ENCODE measurements at places on chromosomes 2 and 18.

GRCh38 chr2:96771796-96772618, 11.3 kb downstream of the CNNM4 start:
- DNase-seq: no peak

GRCh38 chr2:239473211-239473805, 72.5 kb upstream of the HDAC4 start:
- DNase-seq: no peak

GRCh38 chr2:46634905-46635304, 155.5 kb downstream of the TMEM247 start:
- no peak for DNase-seq

DNA sequence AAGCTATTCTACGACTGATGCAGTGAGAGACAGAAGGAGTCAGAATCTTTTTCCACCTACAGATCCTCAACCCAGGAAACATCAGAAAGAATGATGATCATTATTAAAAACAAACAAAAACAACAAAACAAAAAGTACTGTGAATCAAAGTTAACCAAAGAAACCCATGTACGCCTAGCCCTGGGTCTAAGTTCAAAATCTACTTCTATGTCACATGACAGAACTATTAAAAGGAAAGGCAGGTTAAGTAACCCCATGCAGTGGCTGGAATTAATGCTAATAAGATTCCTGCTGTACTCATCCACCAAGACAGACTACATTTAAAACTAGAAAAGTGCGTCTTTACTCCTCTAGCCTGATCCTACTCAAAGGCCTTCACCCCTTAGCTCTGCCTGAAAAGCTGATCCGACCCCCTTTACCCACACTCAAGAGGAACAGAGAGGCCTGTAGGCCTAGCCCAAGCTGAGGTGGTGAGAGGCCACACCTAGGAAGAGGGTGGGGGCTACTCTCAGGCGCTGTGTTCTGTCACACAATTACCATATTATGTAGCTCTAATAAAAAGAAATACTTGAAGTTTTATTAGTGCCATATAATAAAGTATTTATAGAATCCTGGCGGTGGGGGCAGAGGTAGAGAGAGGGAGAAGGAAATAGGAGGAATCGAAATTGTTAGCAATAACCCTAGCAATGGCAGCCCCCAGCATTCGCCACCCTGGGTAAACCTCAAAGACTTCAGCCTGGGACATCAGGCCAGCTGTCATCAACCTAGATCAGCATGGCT, 37.1 kb downstream of the NHEJ1 start:
- DNase-seq: no peak

DNA sequence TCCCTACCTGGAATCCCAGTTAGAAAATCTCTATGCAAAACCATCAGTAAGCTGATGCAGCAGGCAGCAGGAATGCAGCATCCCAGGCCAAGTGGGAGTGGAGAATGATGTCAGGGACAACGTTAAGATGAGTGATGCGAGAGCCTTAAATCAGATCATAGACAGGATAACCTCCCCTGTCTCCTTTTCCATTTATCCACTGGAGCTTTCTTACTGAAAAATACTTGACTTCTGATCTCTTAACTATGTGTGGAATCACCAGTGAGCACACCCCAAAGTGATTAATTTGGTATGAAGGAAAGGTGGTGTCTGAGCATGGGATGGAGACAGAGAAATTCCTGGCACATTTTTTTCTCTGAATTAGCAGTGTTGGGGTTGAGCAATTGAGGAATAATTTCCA, 98.0 kb downstream of the RND3 start:
- DNase-seq: peak; percentile 62

Measured in AG20443 (cell line).